Panc1 (cell line): ENCODE measurements at places on chromosomes 4 and X.

- H3K4me1 ChIP-seq, result no peaks in the 10 kb centered on the region
- H3K36me3 ChIP-seq, result no peaks in the 10 kb centered on the region
- no peak for DNase-seq
Observed at GRCh38 chr4:62077406-62077805, 877.3 kb downstream of the ADGRL3 start.

- no peaks in the 10 kb centered on the region for H3K36me3 ChIP-seq
- DNase-seq, result no peak
- peak overlapping the region; percentile 81 for H3K27ac ChIP-seq
- no peak overlapping the region for H3K4me3 ChIP-seq
- peaks cover 13% of the 10 kb centered on the region for H3K4me1 ChIP-seq
- no peaks in the 10 kb centered on the region for H3K27me3 ChIP-seq
Observed at GRCh38 chr4:123339507-123340380, 56.9 kb upstream of the SPRY1 start.

- H3K4me3 ChIP-seq, result no peak overlapping the region
- no peaks in the 10 kb centered on the region for H3K27me3 ChIP-seq
- no peak for DNase-seq
- no peaks in the 10 kb centered on the region for H3K36me3 ChIP-seq
- no peak overlapping the region for H3K27ac ChIP-seq
Observed at GRCh38 chr4:63063760-63064159, 1345.5 kb downstream of the TECRL start.

- H3K27ac ChIP-seq, result no peak overlapping the region
- no peaks in the 10 kb centered on the region for H3K36me3 ChIP-seq
- H3K4me1 ChIP-seq, result peaks cover 7% of the 10 kb centered on the region
- peaks cover 3% of the 10 kb centered on the region for H3K27me3 ChIP-seq
Observed at GRCh38 chrX:107773206-107773605, 2.4 kb downstream of the TSC22D3 start.

- H3K27me3 ChIP-seq, result no peaks in the 10 kb centered on the region
- no peak for DNase-seq
- H3K4me1 ChIP-seq, result no peaks in the 10 kb centered on the region
- H3K4me3 ChIP-seq, result no peak overlapping the region
- no peaks in the 10 kb centered on the region for H3K36me3 ChIP-seq
- H3K27ac ChIP-seq, result no peak overlapping the region
Observed at GRCh38 chr4:8251110-8251883, 18.3 kb upstream of the HTRA3 start.

- DNase-seq, result no peak
- H3K27ac ChIP-seq, result no peak overlapping the region
- no peak overlapping the region for H3K4me3 ChIP-seq
Observed at GRCh38 chr4:36206012-36206411, 38.3 kb downstream of the ARAP2 start.

DNA sequence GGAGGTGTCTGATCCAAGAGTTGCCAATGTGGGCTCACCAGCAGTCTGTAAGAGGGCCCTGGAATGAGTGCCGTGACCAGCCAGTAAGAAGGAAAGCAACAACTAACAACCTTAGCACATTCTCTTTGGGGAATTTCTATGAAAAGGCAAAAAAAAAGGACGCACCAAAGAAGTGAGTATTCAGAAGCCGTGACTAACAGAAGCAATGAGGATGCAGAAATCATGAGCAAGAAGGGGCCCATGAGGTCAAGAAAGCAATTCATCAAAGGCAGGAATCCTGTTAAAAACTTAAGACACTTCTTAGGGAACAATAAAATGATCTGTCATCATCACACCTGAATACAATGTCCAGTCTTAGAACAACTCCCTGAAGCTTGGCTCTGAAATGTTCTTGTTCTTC, 260.5 kb downstream of the RAPGEF2 start:
- no peak for DNase-seq
- H3K4me1 ChIP-seq, result no peaks in the 10 kb centered on the region
- no peaks in the 10 kb centered on the region; the same call in 1 of the 2 replicates for H3K36me3 ChIP-seq
- H3K4me3 ChIP-seq, result no peak overlapping the region

GRCh38 chr4:39308611-39309010, 57.6 kb downstream of the RFC1 start:
- H3K4me3 ChIP-seq, result no peak overlapping the region
- DNase-seq, result no peak
- H3K27ac ChIP-seq, result no peak overlapping the region
- no peaks in the 10 kb centered on the region; the same call in 1 of the 2 replicates for H3K4me1 ChIP-seq
- H3K27me3 ChIP-seq, result no peaks in the 10 kb centered on the region
- H3K36me3 ChIP-seq, result no peaks in the 10 kb centered on the region; the same call in 1 of the 2 replicates

DNA sequence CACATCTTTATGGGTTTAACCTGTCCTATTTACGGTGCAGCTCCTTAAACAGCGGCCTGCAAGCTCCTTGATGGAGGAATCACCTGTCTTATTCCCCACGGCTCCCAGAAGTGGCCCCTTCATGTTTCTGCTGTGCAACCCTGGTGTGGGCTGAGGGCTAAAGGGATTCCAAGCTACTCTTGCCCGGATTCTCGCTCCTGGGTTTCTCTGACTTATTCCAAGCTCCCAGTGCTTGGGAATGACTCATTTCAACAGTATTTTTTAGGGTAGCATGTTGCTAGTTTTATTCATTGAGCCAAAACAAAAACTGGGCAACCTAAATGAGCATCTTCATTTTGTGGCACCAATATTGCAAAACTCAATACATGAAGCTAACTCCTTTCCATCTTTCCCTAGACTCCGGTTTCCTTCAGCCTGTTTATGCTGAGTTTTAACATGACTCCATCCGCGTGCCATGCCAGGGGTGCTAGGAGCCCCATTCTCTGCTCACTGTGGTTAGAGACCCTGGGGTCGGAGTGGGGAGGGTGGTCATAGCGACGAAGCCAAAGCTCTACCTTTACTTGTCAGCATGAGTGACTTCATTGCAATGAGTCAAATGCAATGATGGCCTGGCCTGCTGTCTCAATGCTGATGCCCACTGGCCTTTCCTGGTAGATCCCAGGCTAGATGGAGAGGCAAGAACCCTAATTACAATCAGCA, 349.7 kb downstream of the NR3C2 start:
- DNase-seq, result no peak
- no peak overlapping the region for H3K27ac ChIP-seq
- H3K4me3 ChIP-seq, result no peak overlapping the region
- no peaks in the 10 kb centered on the region for H3K36me3 ChIP-seq
- H3K4me1 ChIP-seq, result no peaks in the 10 kb centered on the region

DNA sequence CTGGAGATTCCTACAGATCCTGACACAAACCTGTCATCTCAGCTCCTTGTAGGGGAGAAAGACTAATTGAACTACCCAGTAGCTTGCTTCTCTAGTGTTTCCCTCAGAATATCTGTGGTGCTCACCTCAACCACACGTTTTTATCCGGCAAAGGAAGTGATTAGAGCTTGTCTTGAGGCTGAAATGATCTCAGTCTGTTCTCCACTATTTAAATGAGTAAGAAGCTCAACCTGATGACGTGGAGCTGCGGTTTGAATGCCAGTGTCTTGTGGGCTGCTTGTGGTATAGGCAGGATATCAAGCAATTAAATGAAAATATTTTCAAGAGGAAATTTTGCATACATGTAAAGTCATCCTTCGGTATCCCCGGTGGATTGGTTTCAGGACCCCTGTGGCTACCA, 270.2 kb downstream of the TLL1 start:
- no peak overlapping the region for H3K4me3 ChIP-seq
- H3K4me1 ChIP-seq, result no peaks in the 10 kb centered on the region
- H3K27me3 ChIP-seq, result no peaks in the 10 kb centered on the region
- H3K27ac ChIP-seq, result no peak overlapping the region
- H3K36me3 ChIP-seq, result no peaks in the 10 kb centered on the region

DNA sequence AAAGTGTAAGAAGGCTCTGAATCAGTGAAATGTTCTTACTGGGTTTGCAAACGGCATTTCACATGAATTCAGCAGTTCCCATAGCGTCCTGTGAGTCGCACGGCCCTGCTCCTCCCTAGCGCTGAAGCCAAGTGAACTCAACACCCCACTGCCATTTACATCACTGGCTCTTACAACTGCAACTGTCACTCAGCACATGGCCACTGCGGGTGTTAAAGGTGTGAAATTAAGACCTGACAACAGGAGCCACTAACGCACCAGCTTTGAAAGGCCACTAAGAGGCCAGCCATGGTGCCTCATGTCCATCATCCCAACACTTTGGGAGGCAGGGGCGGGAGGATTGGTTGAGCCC, 31.7 kb downstream of the RNF212 start:
- no peaks in the 10 kb centered on the region for H3K36me3 ChIP-seq
- H3K27me3 ChIP-seq, result no peaks in the 10 kb centered on the region
- no peak for DNase-seq
- peaks cover 7% of the 10 kb centered on the region; the same call in 1 of the 2 replicates for H3K4me1 ChIP-seq
- no peak overlapping the region for H3K27ac ChIP-seq

GRCh38 chr4:100679926-100680325, 162.1 kb upstream of the EMCN start:
- no peak overlapping the region for H3K27ac ChIP-seq
- H3K27me3 ChIP-seq, result no peaks in the 10 kb centered on the region
- H3K4me1 ChIP-seq, result no peaks in the 10 kb centered on the region
- no peak overlapping the region for H3K4me3 ChIP-seq

GRCh38 chr4:121380776-121381462, at the start of gene QRFPR:
QRFPR (minus strand) TSS chr4:121381018; CDS start chr4:121380647, 371 bp downstream.
- DNase-seq, result no peak
- H3K27me3 ChIP-seq, result peaks cover 14% of the 10 kb centered on the region
- no peaks in the 10 kb centered on the region for H3K36me3 ChIP-seq
- no peak within 1 kb of the TSS; the same call in 1 of the 2 replicates for H3K4me3 ChIP-seq
- no peak within 1 kb of the TSS for H3K27ac ChIP-seq

GRCh38 chr4:102263024-102263787, 82.1 kb downstream of the SLC39A8 start:
- peaks cover 3% of the 10 kb centered on the region; the same call in 1 of the 2 replicates for H3K4me1 ChIP-seq
- H3K4me3 ChIP-seq, result no peak overlapping the region
- H3K36me3 ChIP-seq, result no peaks in the 10 kb centered on the region
- no peak overlapping the region; the same call in 1 of the 2 replicates for H3K27ac ChIP-seq
- H3K27me3 ChIP-seq, result no peaks in the 10 kb centered on the region

- no peak for DNase-seq
- no peak overlapping the region for H3K27ac ChIP-seq
- no peaks in the 10 kb centered on the region for H3K36me3 ChIP-seq
- H3K4me1 ChIP-seq, result no peaks in the 10 kb centered on the region
- H3K27me3 ChIP-seq, result no peaks in the 10 kb centered on the region
Observed at GRCh38 chrX:43892336-43892870, 10.2 kb upstream of the MAOB start.

DNA sequence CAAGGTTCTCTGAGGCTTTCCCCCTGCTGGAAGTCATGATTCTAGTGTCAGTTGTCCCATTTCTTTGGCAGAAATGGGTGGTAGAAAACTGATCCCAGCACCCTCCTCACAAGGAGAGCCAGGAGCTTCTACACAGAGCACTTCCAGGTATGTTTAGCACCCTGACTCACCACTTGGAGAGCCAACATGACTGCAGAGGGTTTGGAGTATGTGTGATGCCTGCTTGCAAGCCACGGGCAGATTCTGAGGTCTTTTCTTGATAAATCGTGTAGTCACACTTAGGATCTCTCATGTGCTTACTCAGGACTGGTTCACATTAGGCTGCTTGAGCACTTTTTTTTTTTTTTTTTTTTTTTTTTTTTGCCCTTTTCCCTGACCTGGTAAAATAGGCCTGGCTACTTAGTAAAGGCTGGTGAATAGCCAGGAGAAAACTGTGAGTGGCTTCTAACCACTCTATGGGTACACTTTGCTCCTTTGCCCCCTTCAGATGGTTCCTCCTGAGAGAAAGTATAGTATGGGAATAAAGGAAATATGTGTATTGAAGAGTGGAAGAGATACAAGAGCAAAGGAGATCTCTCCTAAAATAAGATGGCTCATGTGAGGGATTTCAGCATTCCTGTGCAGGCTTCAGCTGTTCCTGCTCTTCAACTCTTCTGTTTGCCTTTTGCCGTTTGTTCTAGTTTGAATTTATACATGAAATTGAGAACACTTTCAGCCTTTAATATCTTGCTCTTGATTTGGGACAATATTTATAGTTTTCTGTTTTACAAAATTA, 103.6 kb downstream of the EMCN start:
- H3K4me1 ChIP-seq, result no peaks in the 10 kb centered on the region
- H3K36me3 ChIP-seq, result no peaks in the 10 kb centered on the region
- H3K27me3 ChIP-seq, result no peaks in the 10 kb centered on the region
- no peak for DNase-seq
- no peak overlapping the region for H3K4me3 ChIP-seq

DNA sequence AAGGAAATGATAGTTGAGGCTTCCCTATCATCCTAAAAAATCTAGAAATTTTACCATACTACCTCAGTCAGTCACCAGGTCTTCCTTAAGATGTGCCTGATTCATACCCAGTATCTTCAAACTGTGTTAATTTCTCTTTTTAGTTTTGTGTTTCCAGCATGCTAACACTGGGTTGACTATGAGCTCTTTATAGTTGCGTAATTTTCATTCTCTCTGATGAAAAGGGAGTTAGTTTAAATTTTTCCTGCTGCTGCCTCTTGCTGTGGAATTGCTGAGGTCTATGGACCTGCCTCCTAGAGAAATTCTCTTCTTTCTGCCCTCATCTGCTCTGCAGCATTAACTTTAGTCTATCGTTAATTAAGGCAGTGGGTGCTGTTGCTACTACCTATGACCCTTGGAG, 66.6 kb downstream of the BANK1 start:
- no peaks in the 10 kb centered on the region for H3K4me1 ChIP-seq
- H3K4me3 ChIP-seq, result no peak overlapping the region
- DNase-seq, result no peak
- no peak overlapping the region for H3K27ac ChIP-seq
- H3K27me3 ChIP-seq, result no peaks in the 10 kb centered on the region

DNA sequence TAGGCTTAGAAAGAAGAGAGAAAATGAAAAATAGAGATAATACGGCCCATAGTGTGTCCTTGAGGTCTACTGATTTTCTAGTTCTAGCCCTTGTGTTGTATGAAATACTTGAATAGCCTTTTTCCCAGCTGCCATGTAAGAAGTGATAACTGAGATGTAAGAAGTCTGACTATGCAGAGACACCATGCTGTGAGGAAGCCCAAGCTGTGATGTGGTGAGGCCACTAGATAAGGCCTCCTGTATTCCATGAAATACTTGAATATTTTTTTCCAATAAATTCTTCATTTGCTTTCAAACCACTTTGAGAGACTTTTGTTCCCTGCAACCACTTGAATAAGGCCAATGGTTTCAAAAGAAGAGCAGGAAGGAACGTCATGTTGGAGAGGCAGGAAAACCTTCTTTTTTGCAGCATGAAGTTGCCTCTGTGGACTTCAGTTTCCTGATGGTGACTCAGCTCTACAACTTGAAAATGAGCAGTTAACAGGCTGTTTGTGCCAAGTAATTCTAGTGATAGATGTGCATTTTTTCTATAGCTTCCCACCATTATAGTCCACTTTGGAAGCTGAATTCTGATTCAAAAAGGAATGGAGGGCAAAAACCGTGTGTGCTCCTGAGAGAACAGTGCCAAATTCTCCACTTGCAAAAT, 25.5 kb upstream of the FAM9C start:
- no peak overlapping the region for H3K4me3 ChIP-seq
- H3K27me3 ChIP-seq, result no peaks in the 10 kb centered on the region
- H3K36me3 ChIP-seq, result no peaks in the 10 kb centered on the region
- H3K27ac ChIP-seq, result no peak overlapping the region
